ENCODE measurements at places on chromosomes 6 and 20.

- no peak for DNase-seq
Measured at GRCh38 chr6:108170332-108171290, 4.8 kb downstream of the NR2E1 start.

DNA sequence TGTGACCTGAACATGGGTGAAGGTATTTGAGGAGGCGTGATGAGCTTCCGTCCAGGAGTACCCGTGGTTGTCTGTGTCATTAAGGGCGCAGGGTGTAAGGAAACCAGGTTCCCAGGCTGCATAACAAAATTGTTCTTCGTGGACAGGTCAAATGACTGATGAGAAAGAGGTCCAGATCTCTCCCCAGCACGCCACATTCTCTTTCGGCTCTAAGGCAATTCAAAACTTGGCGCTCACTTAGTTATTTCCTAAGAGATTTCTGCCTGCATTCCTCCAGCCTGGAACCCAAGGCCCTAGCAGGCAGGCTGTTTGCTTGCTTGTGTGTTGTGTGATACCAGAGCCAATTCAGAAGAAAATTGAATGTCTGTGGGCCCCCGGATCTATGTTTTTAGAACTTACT is 139.9 kb downstream of the AGPAT4 start:
- no peak for DNase-seq

- no peak for DNase-seq
Measured at GRCh38 chr20:61706259-61706961, 359.3 kb downstream of the TAF4 start.

GRCh38 chr20:62603907-62604785 is 38.2 kb upstream of the SLCO4A1 start:
- no peak for DNase-seq

- no peak for DNase-seq
Measured at GRCh38 chr6:6750594-6751265, 162.2 kb downstream of the LY86 start.

DNA sequence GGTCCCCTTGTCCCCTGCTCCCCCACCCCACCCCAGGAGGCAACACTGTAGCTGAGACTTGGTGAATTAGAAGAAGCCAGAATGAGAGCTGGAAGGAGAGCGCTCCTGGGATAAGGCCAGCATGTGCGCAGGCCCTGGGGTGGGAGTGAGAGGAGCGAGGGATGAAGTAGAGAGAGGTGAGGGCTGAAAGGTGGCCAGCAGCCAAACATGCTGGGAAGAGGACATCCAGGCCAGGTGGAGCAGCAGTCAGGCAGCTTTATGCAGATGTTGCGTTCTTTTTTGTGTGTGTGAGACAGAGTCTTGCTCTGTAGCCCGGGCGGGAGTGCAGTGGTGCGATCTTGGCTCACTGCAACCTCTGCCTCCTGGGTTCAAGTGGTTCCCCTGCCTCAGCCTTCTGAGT is 2.2 kb upstream of the BPIFB1 start:
- DNase-seq, result no peak

- no peak for DNase-seq
Measured at GRCh38 chr20:40844332-40844731, 155.3 kb upstream of the MAFB start.

DNA sequence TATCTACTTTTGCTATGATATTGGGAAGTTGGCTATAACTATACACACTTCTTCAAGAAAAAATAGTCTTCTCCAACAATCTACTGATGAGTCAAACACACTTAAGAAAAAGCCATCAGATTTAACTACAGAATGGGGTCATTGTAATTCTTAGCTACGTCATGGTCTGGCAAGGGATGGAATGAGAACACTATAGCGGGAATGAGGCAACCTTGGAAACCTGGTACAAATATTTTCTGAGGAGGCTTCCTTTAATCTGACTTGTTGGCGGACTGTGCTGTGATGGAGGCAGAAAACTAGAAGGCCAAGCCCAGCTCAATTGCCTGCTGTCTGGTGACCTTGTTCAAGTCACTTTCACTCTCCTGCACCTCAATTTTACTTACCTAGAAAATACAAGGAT is 586.8 kb upstream of the JAG1 start:
- no peak for DNase-seq

- DNase-seq, result no peak
Measured at GRCh38 chr6:11450037-11450436, 87.5 kb upstream of the TMEM170B start.

DNA sequence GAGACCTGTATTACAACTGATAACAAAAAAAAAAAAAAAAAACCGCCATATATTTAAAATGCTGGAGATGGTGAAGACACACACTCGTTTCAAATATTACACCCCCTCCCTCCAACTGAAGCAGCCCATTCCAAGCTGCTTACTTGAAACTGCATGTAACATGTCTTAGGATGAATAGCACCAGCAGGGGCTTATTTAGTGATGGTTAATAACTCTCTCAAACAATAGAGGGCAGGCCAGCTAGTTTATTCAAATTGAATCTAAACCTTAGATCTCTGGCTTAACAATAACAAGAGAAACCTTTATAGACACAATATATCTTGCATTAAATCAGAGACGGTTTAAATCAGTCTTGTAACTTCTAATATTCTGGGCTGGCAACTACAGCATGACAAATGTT is 9.3 kb upstream of the JPH2 start:
- no peak for DNase-seq

GRCh38 chr20:316316-317068 is 8.9 kb upstream of the SOX12 start:
- no peak for DNase-seq

GRCh38 chr20:56798634-56799033 is 169.5 kb downstream of the TFAP2C start:
- no peak for DNase-seq

DNA sequence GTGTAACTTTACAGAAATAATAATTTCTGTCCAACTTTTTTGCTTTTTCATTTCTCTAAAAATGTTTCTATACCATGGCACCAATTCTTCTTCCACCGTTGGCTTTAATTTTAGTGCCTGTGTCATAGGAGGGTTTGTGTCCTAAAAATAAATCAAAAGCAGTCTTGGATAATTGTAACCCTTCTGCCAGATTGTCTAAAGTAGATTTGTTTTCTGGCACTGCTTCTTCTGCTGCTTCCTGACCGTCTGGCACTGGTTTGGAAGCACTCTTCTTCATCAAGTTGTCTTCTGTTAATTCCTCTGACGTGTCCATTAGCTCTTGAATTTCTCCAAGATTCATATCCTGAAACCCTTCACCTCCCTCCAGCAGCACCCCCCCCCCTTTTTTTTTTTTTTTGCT is 33.1 kb downstream of the SCAF8 start:
- DNase-seq, result no peak

DNA sequence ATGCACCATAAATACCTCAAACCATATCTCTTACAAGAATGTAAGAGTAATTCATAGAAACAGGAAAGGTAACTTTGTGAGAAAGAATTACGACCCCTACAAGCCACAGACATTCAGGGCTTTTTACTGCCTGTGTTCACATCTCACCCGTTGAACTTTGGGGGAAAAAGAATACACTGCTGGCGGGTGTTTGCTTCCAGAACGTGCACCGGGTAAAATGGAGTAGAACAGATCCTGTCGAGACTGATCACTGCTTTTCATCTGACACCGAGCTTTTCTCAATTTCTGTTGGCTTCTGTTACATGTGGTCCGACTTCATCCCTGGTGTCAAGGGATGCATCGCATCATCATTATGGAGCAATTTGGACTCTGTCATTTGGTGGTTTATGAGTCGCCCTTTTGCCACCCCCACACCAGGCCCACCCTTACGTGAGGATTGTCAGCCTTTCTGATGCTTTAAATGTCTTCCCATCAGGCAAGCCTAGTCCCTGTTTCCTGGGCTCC is 219.2 kb upstream of the ZFP64 start:
- no peak for DNase-seq

DNA sequence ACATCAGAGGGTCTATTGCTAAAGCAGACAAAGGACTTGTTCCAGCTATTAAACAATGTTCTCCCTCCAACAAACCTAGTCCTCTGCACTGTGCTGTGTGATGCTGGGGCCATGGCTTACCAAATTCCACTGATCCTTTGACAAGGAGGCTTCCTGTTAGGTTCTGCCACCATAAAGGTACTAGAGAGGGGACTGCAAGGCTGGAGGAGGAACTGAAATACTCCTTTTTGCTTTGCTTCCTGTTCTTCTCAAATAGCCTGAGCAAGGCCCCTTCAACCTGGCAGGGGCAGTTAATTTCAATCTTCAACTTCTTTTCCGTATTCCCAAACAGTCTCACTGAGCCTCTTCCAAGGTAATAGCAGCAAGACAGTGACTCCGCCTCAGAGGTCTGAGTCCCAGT is 286.4 kb upstream of the IRAK1BP1 start:
- no peak for DNase-seq

DNA sequence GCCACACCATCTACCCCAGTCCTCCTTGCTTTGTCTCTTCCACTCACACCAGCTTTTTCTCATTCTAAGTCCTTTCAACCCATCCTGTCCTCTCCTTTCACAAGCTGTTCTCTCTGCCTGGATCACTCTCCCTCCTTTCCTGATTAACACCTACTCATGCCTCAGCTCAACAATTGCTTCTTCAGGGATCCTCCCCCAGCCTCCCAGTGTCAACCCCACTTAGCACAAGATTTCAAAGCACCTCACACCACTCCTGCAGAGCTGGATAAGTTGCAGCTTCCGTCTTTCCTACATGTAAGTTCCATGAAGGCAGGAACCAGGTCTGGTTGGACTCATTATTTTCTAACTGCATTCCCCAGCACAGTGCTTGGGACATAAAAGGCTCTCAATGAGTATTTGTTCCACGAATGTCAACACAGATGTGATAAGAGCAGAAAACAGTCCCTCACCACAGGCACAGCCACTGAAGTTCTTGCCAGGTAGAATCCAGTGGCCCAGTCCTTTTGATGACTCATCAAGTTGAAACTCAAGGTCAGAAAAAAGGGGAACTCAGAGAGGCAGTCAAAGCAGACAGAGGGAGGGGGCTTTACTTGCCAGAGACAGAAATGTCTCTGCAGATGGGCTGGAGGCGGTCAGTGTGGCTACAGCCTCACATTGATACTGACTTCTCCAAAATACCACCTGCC is 193.4 kb upstream of the PRDM1 start:
- DNase-seq, result no peak

All from right forelimb (tissue), 1 donor.